ENCODE measurements at places on chromosomes 7 and 10.

GRCh38 chr7:137069249-137069963, 201.0 kb downstream of the CHRM2 start:
- no peak for DNase-seq

- peak; percentile 63 for DNase-seq
Observed at GRCh38 chr7:98810153-98810802, 59.5 kb downstream of the TMEM130 start.

- peak; percentile 86 for DNase-seq
Observed at GRCh38 chr7:18109762-18110161, 82.1 kb upstream of the PRPS1L1 start.

GRCh38 chr10:63760708-63761047, 239.5 kb downstream of the REEP3 start:
- DNase-seq: no peak

DNA sequence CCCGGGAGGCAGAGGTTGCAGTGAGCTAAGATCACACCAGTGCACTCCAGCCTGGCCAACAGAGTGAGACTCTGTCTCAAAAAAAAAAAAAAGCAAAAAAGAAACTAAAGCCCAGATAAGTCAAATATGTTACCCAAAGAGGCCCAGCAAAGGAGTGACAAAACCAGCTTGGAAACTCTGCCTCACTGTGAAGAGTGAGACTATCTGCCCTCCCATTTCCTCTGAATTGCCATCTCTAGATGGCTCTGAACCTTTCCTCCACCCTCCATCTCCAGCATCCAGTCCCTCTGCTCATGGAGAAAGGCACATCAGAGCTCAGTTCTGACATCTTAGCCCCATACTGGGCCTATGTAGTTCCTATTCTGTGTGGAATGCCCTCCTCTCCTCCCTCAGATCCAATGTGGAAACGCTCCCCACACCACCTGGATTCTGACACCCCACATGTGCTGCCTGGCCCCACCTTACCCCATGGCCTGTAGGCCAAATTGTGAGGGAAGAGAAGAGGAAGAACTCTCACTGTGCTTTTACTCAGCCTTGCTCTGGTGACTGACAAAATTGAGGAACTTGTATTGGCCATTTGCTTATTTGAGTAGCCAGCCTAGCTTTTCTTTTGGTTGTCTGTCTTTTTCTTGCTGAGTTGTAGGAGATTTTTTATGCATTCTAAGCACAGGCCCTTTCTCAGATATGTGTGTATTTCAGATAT, 18.0 kb upstream of the NUDCD3 start:
- DNase-seq: no peak

GRCh38 chr10:33900596-33900995, 566.1 kb upstream of the NRP1 start:
- DNase-seq: no peak

- no peak for DNase-seq
Observed at GRCh38 chr10:114893251-114893650, 44.7 kb upstream of the TRUB1 start.

DNA sequence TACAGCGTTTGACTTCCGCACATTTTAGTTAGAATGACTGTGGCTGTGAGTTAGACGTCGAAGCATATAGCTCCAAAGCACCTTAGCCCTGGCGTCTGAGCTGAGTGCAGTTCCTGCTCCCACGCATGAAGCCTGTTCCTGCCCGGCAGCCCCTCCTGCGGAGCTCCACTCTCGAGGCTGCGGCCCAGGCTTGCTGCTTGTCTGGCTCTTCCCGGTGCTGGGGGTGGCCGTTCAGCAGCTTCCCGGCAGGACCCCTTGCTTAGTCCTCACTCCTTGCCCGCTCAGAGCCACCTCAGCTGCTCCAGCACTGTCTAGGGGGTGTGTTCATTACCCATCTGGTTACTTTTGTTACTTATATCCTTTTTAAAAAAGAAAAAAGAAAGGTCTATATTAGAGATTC, 88.1 kb upstream of the DNAJB6 start:
- no peak for DNase-seq

GRCh38 chr10:72083790-72084459, 4.4 kb downstream of the SPOCK2 start:
- DNase-seq: no peak

- no peak for DNase-seq
Observed at GRCh38 chr10:91700788-91701444, 68.0 kb upstream of the PPP1R3C start.

- no peak for DNase-seq
Observed at GRCh38 chr10:118521415-118522117, 73.9 kb downstream of the PRLHR start.

DNA sequence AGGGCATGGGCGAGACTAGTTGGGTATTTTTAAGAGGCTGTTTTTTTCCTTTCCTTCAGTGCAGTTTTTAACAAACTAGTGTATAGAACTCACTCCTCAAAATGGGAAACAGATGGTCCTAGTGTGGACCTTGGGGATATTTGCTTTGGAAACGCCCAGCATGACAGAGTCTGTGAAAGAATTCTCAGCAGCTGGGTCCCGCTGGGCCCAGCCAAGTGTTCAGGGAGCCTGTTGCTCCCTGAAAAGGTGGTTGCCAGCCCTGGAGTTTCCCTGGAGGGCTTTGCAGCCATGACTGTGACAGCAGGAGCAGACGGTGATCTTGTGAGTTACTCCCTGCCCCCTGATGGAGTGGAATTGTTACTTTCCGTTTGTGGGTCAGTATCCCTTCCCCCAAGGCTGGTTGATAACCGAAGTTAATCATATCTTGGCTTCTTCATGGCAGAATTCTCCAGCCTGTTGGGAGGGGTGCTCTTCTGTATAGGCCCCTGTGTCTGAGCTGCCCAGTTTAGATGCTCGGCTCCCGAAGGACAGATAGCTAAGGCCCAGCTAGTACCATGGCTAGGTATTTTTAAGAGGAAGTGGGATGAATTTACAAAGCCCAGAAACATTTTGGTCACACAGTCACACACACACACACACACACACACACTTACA, 278.6 kb upstream of the HABP2 start:
- DNase-seq: no peak

DNA sequence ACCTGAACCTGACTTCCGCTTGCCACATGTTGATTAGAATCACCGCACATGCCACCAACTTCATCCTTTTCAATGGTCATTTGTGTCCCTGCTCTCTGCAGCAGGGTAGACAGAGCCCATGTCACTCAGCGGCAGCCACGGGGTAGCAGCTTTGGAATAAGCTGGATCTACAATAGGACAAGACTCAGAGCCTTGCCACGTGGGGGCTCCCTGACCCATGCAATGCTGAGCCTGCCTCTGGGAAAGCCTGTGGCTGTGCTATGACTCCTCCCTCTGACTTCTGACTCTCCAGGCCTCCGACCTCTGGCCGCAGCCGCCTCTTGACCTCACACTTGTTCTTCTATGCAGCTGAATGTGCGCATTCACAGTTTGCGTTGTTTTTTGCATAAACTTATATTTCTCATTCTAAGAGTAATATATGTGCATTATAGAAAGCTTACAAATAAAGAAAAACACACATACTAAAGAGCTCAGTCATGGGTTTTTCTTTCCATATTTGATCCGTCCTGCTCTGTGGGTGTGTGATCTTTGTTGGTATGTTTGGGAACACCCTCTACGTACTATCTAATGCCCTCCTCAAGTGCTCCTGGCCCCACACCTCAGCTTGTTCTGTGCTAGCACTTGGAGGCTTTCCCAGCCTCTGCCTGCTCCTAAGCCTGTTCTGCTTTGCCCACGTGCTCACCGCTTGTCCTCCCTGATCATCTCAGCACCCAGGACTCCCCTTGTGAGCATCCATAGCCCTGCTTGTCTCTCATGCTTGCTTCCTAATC, 198.0 kb upstream of the MKI67 start:
- no peak for DNase-seq

GRCh38 chr10:21402606-21403083, 122.8 kb downstream of the SKIDA1 start:
- no peak for DNase-seq

DNA sequence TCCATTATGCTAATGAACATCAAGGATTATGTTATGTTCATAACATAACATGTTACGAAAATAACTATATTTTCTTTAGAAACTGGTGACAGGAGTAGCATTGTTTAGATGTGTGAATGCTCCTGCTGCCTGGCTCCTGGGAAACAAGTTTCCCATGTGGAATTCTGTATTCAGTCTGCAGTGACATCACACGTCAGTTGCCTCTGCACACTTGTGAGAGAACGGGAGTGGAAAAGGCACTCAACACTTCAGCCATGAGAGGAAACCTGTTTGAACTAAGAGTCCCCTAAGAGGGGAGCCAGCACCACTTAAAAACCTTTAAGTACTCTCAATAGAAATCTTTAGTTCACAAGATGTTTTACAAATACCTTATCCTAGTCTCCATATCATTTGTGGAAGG, 140.3 kb upstream of the FAM20C start:
- peak; percentile 94 for DNase-seq

- no peak for DNase-seq
Observed at GRCh38 chr10:130040351-130040750, 70.3 kb downstream of the C10orf143 start.

DNA sequence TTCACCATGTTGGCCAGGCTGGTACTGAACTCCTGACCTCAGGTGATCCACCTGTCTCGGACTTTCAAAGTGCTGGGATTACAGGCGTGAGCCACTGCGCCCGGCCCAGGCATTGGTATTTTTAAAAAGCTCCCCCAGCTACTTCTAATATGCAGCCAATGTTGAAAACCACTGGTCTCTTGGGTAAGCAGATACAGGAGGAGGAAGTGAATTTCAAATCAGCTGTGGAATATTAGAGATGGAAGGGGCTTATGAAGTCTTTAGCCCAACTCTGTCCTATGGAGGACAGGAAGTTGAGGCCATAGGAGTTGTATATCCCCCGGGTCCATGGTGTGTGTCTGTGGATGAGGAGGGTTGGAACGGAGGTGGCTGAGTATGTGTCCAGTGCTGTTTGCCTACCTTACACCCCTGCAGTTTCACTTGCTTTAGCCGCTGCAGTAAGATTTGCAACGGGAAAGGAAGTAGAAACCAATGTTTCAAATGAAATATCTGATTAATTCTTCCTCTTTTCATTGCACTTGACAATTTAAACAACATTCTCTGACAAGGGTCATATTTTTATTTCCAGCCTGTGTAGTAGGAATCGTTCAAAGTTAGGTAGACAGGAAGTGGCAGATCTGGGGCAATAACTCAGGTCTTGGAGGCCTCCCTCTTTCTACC, 3.4 kb downstream of the PDE6C start:
- no peak for DNase-seq

- DNase-seq: no peak
Observed at GRCh38 chr7:104998040-104998752, 15.8 kb upstream of the KMT2E start.

DNA sequence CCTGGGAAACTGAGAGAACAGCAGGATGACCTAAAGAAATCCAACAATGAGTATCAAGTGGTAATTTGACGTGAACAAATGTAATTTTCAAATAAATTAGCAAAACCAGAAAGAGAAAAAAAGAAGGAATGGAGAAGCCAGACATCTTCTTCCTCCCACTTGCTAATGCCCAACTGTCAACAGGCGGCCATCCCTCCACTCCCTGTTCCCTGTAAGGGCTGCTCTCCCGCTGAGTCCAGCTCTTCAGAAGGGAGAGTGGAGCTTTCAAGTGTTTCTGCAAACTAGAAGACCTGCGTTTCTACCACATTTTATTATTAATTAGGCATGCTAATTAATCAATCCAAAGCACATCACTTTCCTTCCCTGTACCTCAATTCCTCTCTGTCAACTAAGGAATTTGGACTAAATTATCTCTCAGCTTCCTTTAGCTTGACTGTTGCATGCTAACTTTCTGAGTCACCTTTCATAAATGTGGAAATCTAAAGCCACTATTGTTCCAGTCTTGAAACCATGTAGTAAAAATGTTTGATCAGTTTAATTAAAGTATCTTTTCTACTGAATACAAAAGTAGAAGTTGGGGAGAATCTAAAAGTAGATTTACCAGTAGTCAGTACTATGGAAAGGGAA, 48.4 kb upstream of the CUL1 start:
- DNase-seq: no peak

DNA sequence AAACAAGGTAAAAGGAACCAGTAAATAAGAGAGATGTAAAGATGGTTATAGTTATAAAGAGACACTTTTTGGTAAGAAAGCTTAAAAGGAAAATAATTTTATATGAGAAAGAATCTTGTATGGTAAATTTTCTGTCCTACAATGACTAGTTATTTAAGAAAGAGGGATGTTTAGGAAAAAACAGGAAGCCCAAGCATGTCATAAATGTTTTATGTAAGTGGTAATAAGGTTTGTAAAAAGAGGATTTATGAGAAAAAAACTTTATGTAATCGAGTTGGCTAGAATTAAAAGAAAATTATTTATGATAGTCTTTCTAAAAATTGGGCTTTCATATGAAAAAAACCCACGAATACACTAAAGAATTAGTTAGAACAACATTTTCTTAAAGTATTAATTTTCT, 34.2 kb upstream of the CREB3L2 start:
- DNase-seq: no peak

GRCh38 chr10:16904049-16904448, 86.8 kb upstream of the RSU1 start:
- DNase-seq: no peak

- DNase-seq: no peak
Observed at GRCh38 chr7:44849885-44850544, 2.1 kb upstream of the H2AZ2 start.

- DNase-seq: no peak
Observed at GRCh38 chr10:101014966-101015581, 15.5 kb downstream of the LZTS2 start.

- DNase-seq: no peak
Observed at GRCh38 chr7:27197137-27198042, 2.5 kb downstream of the HOXA13 start.

DNA sequence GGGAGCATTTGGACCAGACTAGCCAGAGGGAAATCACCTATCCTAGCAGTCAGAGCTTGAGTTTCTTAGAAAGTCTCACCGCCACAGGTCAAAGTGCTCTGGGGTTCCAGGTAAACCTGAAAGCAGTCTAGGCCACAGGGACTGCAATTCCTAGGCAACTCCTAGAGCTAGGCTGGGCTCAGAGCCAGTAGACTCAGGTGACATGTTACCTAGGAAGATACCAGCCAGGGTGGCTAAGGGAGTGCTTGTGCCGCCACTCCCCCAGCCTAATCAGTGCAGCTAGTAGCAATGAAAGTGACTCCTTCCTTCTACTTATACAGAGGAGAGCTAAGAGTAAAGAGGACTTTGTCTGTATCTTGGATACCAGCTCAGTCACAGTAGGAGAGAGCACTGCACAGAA, 348.7 kb upstream of the HPS1 start:
- no peak for DNase-seq

DNA sequence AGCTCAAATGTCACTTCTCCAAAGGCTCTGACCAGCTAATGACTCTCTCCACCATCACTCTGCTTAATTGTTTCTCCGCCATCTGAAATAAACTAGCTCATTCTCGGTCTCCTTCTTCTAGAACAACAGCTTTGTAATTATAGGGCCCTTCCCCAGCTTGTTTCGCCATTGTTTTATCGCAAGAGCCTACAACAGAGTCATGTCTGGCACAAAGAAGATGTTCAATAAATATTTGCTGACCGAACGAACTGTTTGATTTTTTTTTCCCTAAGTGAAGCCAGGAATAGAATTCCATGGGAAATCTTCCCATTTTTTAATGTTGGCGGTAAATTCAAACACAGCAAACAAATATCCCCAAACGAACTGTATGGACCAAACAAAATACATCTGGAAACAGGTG, 63.8 kb upstream of the NMT2 start:
- no peak for DNase-seq

- DNase-seq: no peak
Observed at GRCh38 chr7:42456267-42456666, 219.3 kb upstream of the GLI3 start.

Data from DMS79 (cell line).